ENCODE measurements at places on chromosomes 7 and 10.

- DNase-seq: no peak
These were observed 30.2 kb upstream of the NME8 start for GRCh38 chr7:37817996-37818720.

- DNase-seq: no peak
These were observed 26.4 kb upstream of the KLF6 start for GRCh38 chr10:3811291-3811870.

DNA sequence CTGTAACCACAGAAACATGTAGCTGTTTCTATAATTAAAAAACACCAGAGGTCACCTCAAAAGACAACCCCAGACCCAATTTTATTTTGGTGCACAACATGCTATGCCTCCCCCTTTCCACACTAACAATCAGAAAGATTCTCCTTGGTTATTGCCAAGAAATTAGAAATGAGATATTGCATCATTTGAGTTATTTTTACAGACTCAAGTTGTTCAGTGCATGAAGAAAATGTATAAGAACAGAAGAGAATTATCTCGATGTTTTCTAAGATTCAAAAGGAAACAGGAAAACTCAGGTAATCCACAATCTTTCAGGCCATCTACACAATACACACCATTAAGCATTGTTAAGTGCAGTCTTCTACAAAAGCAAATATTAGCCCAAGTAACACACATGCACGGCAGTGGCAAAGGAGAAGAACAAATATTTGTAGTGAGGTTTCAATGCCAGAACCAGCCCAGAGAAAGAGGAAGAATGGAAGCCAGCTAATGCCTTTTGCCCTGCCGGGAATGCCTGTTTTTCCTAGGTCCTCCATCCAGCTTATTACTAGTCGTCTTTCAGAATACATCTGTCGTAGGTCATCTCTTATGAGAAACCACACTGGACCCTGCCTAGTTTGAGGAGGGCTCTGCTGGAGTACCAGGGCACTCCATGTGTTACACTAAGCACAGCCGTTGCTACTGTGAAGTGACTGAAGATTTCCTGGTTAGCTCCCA, 67.6 kb upstream of the C1GALT1 start:
- no peak for DNase-seq

GRCh38 chr7:75756991-75757676, 14.9 kb downstream of the CCL26 start:
- DNase-seq: no peak

DNA sequence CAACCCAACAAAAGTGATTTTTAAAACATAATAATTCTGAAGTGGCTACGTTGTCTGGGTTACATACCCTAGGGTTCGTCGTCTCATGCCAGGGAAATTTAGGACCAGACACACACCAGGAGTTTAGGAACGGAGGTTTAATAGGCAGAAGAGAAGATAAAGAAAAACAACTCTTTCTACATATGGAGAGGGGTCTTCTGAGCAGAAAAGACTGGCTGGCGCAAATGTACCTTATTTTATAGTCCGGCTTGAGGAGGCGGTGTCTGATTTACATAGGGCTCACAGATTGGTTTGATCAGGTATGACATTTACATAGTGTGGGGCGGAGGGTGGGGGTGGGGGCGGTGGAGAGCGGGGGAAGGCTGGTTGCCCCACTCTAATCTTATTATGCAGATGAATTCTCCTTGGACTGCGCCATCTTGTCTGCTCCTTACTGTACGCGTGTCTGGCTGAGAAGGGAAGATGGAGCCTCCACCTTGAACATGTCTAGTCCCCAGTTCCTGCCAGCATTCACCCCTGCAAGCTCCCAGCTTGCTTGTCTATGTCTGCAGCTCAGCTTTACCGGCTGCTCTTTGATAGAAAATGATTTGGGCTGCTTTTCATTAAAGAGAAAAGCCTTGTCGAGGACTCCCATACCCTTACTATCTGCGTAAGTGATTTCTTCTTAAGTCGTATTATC, 98.7 kb downstream of the RALA start:
- no peak for DNase-seq

DNA sequence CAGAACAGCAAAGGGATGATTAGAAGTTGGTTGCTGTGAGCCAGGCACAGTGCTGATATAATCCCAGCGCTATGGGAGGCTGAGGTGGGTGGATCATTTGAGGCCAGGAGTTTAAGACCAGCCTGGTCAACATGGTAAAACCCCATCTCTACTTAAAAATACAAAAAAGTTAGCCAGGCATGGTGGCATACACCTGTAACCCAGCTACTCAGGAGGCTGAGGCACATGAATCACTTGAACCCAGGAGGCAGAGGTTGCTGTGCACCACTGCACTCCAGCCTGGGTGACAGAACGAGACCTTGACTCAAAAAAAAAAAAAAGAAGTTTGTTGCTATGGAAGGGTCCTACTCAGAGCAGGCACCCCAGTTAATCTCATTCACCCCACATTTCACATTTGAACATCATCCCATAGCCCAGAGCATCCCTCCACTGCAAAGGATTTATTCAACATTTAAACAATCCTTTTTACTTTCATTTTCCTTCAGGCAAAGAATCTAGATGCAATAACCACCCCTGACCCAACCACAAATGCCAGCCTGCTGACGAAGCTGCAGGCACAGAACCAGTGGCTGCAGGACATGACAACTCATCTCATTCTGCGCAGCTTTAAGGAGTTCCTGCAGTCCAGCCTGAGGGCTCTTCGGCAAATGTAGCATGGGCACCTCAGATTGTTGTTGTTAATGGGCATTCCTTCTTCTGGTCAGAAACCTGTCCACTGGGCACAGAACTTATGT, 4.1 kb downstream of the IL6 start:
- DNase-seq: no peak

DNA sequence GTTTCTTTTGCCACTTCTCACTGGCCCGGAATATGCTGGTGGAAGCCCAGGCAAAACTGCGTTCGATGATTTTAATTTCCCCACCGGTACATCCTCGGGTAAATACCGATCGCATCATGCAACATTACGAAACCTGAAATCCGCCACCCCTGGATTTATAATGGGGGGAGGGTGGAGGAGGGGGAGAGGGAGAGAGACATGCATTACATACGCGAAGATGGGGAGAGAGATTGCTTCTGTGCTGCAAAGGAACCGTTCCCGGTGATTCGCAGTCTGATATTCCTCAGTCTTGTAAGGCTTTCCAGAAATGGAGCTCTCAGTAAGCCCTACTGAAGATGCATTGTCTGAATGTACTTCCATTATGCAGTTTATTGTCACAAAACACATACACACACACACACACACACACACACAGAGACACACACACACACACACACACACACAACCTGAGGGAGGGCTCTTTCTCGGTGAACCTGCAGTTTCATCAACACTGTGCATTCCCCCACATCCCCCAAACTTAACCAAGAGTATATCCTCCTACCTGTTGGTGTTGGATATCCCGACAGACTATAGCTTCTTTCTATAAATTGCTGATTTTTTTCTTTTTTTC, 741 bp downstream of the GPR85 start:
- DNase-seq: no peak

GRCh38 chr10:119502618-119503155, 39.8 kb downstream of the RGS10 start:
- no peak for DNase-seq

GRCh38 chr7:32074787-32075585, 4.8 kb upstream of the PDE1C start:
- DNase-seq: no peak

- DNase-seq: no peak
These were observed 162.7 kb downstream of the PLCE1 start for GRCh38 chr10:94156453-94156852.

DNA sequence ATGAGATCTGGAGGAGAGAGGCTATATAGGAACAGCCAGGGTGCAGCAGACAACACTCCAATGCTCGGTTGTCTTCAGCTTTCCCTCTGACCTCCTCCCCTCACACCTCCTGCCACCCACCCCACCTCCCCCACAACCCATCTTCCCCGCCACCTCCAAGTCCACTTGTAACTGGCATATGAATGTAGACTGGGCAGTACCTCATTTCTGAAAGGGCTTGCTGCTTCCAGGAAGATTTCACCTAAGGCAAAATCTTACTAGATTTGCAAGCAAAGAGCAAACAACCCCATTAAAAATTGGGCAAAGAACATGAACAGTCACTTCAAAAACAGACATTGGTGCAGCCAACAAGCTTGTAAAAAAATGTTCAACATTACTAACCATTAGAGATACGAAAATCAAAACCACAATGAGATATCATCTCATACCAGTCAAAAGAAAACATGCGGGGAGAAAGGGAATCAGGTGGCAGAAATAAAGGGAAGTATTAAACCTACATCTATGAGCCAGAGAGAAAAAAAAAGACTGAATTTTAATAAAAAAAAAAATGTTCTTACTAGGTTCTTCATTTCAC, 164.6 kb upstream of the C1GALT1 start:
- no peak for DNase-seq

DNA sequence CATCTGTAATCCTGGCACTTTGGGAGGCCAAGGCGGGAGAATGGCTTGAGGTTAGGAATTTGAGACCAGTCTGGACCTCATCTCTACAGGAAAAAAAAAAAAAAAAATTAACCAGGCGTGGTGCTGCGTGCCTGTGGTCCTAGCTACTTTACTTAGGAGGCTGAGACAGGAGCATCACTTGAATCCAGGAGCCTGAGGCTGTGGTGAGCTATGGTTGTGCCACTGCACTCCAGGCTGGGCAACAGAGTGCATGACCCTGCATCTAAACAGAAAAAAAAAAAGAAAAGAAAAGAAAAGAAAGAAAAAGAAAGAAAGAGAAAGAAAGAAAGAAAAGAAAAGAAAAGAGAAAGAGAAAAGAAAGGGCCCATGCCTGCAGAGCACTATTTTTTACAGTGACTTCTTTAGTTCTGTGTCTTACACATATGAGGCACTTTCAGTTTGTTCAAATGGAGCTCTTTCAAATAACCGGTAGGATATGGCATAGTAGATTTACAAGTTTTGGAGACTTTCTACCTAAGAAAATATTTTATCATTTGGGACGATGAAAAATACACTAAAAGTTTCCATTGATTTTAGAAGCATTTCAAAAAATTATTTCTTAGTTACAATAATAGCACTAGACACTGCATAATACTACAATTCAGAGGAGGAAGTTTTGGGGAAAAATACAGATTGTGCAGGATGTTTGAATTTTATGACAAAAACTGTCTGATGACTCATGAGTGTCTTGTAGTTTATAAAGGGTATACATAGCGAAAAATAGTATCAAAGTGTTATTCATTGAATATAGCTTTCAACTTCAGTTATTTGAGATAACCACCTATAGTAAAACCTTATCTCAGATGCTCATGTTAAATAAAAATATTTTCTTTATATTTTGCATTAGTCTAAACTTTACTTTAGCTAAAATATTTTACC, 75.9 kb downstream of the MDFIC start:
- DNase-seq: no peak

DNA sequence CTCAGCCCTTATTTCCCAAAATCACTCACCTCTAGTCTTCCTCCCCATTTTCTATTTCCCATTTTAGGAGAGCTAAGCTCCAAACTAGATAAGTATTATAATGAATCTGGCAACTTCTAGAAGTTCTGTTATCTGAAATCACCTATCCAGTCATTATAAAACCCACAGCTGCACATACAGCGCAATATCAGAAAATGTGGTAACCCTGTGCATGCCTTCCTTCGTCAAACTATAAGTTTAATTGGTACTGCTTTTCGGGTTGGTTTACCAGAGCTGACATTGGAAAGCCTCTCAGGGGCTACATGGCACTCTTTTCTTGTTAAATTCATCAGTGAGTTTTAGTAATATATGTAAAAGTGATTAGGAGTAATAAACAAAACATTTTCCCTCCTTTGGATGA, 1.6 kb downstream of the LAMB4 start:
- no peak for DNase-seq

DNA sequence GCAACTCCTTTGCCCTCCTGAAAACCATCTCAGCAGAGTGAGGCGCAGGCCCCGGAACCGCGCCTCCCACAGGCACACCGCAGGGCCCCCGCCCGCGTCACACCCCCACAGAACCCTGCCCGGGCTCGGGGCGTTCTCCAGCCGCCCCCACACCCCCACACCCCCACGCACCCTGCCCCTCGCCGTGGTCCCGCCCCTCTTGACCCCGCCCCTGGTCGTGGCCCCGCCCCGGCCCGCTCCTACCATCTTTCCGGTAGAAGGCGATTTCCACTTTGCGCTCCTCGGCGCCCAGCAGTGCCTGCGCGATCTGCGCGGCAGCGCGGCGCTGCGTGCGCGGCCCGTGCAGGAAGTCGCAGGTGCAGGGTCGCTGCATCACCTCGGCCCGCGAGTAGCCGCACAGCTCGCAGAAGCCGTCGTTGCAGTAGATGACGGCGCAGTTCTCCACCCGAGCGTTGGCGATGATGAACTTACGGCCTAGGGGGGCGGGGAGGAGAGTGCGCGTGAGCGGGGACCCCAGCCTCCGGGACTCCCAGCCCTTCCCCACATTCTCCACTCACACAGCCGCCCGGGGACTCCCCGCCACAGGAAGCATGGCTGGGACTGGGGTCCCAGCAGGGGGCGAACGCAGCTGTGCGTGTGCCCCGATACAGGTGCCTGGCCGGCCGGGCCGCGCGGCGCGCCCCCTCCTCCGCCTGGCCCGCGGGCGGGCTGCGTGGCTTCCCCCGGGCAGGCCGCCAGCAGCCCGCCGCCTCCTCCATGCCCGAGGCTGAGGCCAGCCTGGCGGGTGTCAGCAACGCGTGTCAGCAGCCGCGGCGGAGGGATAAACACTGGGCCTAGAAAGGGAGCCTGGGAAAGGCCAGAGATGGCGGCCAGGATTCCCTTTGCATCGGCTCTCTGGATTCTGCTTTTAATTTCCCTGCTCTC, 3.4 kb downstream of the KCNH2 start:
- peak; percentile 72 for DNase-seq

DNA sequence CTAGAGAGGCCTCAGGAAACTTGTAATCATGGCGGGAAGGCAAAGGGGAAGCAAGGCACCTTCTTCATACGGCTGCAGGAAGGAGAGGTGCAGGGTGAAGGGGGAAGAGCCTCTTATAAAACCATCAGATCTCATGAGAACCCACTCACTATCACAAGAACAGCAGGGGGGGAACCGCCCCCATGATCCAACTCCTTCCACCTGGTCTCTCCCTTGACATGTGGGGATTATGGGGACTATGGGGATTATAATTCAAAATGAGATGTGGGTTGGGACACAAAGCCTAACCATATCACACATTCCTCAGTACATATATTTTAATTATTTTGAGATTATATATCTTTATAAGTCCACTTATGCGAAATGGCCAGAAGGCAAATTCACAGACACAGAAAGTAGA, 8.9 kb downstream of the HK1 start:
- DNase-seq: no peak

- DNase-seq: no peak
These were observed 112.7 kb upstream of the JCAD start for GRCh38 chr10:30172091-30172490.

- DNase-seq: no peak
These were observed 15.6 kb downstream of the NKX6-2 start for GRCh38 chr10:132770061-132771021.
